ENCODE measurements at places on chromosomes 6 and 20. TPM values are rescaled to one million over a fixed set of nuclear protein-coding genes. Genes with fewer than 3 reads are reported as not detected.

ATRN gene
- total RNA-seq: 33.7 TPM

AVP gene
- not detected for total RNA-seq

HS3ST5 gene
- total RNA-seq: not detected

SLC2A10 gene
- total RNA-seq: 27.6 TPM

DNA sequence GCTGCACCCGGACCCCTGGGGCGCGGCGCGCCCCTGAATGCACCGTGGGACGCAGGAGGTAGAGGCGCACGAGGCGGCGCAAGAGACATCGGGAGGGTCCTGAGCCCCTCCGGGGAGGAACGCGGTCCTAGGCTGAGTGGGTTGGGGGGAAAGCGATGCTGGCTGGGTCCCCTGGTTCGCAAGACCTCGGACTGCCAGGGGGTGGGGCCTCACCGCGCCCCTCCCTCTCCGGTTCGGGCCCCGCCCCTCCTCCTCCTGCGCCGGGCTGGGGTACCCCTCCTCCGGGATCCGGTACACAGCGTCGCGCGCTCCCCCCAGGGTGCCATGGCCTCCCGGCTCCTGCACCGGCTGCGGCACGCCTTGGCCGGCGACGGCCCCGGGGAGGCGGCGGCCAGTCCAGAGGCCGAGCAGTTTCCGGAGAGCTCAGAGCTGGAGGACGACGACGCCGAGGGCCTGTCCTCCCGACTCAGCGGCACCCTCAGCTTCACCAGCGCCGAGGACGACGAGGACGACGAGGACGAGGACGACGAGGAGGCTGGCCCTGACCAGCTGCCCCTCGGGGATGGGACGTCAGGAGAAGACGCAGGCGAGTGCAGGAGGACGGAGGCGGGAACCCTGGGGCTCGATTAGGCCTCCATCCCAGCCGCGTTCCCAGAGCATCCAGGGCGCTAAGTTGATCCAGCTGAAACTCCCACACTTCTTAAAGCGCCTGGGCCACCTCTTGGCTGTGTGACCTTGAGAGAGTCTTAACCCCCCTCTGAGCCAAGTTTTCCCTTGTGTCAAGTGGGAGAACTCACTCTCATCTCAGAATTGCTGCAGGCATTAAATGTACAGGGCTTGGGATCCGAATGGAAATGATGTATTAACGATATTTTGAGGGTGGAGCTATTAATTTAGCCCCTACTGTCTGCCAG, 541 bp downstream of the SNX21 start:
- DNase-seq: peak; percentile 73

DNA sequence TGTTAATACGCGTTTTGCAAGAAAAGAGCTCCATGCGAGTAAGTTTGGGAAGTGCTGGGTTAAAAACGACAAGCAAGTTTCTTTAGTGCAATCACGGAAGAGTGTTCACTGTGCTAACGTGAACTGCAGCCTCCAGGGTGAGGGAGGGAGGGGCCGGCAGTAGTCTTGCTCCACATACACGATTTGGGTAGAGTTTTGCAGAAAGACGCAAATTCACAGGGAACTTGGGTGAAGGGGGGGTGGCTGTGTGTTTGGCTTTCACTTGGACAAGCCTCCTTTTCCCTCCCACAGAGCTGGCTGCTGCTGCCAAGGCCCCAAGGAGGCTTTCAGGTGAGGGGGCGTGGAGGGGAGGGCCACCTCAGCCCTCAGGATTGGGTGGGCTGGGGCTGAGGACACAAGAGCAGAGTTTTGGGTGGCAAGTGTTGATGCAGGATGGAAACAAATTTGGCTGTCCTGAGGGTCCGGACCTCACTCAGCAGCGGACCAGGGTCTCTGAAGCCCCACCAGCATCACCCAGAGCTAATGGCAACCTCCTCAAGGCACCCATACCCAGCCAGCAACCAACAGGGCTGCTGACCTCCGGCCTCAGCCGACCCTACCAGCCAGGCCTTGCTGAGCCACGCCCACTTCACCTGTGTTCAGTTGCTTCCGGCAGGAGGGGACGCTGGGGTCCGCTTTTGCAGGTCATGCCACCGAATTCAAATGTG, 204.5 kb downstream of the ERMARD start:
- DNase-seq: no peak

- peak; percentile 18 for DNase-seq
Measured at GRCh38 chr6:17673543-17674254, 33.0 kb downstream of the NUP153 start.

- no peak for DNase-seq
Measured at GRCh38 chr6:125481056-125481455, 179.3 kb upstream of the HDDC2 start.

GRCh38 chr6:42727087-42727611, 4.8 kb upstream of the PRPH2 start:
- DNase-seq: no peak

GRCh38 chr6:100175814-100176310, 181.8 kb upstream of the MCHR2 start:
- peak; percentile 98 for DNase-seq

DNA sequence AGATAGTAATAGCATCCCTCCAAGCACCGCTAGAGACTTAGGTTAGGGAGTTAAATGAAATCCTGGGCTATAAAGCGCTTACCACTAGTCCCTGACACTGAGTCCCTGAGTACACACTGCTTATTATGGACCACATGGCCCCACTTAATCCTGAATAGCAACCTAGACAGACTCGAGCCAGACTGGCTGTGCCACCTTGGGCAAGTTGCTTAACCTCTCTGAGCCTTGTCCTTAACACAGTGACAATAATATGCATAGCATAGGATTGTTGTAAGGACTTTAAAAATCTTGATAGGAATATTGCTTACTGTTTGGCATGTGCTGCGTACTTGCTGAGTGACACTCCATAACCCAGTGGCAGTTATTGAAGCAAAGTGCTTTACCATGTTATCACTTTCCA, 125.6 kb upstream of the SASH1 start:
- no peak for DNase-seq

- no peak for DNase-seq
Measured at GRCh38 chr6:165767228-165767627, 104.2 kb upstream of the PDE10A start.
